ENCODE measurements at places on chromosomes 16 and 17. TPM values are rescaled to one million over a fixed set of nuclear protein-coding genes. Genes with fewer than 3 reads are reported as not detected.

Gene KRTAP17-1
- not detected for total RNA-seq

Gene ZNF23
- total RNA-seq: 6.4 TPM

Gene DPEP2
- total RNA-seq: 0.18 TPM

Gene UTS2R
- not detected for total RNA-seq

Gene ASIC2
- not detected for total RNA-seq

Gene LGALS9B
- not detected for total RNA-seq

Gene OR1A1
- not detected for total RNA-seq

Gene KRTAP2-1
- total RNA-seq: not detected

Gene TNS4
- not detected for total RNA-seq

Gene ZNF469
- total RNA-seq: 6.3 TPM

Gene IGFBP4
- total RNA-seq: 618 TPM

Gene CCL5
- not detected for total RNA-seq

Gene CNGB1
- not detected for total RNA-seq

Gene KCNJ12
- 0.51 TPM for total RNA-seq

Gene PRSS22
- not detected for total RNA-seq

Gene SLC22A31
- not detected for total RNA-seq

Gene SYCE1L
- total RNA-seq: 28.6 TPM

Gene BRIP1
- 12.2 TPM for total RNA-seq
